ENCODE measurements at places on chromosomes 3 and 15.

- DNase-seq = no peak
These were observed 98.3 kb downstream of the THRB start for GRCh38 chr3:24396338-24396737.

GRCh38 chr3:55283441-55283925 lies 203.6 kb downstream of the WNT5A start:
- no peak for DNase-seq

- no peak for DNase-seq
These were observed 408.8 kb upstream of the C2CD4B start for GRCh38 chr15:62573876-62574275.

DNA sequence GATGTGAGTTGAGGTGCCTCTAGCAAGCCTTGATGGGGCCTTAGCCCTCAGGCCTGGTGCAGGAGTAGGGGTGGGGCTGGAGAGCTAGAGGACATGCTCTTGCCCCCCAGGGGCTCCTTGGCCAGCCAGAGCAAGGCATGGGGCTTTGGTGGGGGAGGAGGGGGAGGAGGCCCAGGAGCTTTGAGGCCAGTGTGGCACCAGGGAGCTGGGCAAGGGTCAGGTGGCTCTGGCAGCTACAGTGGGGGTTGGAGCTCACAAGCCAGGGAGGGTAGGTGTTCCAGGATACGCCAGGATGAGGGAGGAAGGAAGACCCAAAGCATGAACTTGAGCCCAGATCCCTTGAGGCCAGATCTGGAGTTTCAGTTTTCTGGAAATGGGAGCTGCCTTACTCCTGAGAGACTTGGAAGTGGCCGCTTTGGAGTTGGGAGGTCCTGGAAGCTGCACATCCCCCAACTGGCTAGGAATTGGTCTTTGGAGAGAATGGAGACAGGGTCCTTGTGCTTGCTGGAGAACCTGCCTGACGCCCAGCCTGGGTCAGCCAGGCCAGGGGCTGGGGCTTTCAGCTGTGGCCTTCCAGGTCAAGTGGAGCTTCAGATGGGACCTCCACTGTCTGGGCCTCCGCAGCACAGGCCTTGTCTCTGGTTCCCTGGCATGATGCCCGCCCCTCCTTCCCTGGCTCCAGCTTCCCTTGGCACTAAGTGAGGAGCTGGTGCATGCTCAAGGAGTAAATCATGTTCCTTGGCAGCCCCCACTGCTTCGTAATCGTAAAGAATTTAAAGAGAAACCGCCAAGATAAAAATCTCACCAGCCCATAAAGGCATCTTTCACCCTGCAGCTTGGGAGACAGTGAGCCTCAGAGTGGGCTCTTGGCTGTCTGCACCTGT lies 8.7 kb downstream of the SEMA3F start:
- DNase-seq = no peak

DNA sequence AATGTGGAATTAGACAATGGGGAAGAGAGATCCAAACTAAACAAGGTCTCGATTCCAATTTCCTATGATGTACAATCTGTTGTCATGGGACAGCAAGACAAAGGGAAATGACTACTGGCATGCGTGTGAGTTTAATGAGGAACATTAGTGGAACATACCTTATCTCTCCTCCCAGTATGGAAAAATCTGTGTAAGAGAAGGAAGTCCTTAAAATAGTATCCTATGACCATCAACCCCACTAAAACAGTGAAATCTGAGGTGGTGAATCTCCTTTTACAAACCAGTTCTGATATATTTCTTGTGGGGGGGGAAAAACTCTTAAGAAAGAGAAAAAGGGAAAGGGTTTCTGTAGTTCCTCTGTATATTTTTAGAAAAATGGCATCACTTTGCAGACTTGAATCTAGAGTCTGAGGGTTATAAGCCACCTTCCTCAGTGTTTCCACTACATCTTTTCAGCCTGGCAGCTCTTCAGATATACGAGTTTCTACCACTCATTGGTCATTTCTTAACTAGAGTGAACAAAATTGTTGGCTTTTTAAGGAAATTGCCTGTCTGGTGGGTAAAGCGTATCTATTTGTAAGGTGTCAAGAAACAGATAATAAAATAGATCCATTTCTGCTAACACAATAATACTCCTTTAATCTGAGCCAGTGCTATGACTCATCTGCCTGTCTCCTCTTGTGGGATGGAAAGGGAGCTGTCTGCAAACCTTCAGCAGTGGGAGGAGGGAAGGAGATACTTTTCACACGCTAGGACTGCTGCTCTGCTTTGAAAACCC lies 3.0 kb upstream of the TNFAIP8L3 start:
- no peak for DNase-seq

- no peak for DNase-seq
These were observed 41.3 kb downstream of the NECTIN3 start for GRCh38 chr3:111112913-111113312.

- DNase-seq = no peak
These were observed 63.8 kb upstream of the CGNL1 start for GRCh38 chr15:57312318-57313133.

- no peak for DNase-seq
These were observed 14.5 kb downstream of the TERB2 start for GRCh38 chr15:44971036-44971435.

DNA sequence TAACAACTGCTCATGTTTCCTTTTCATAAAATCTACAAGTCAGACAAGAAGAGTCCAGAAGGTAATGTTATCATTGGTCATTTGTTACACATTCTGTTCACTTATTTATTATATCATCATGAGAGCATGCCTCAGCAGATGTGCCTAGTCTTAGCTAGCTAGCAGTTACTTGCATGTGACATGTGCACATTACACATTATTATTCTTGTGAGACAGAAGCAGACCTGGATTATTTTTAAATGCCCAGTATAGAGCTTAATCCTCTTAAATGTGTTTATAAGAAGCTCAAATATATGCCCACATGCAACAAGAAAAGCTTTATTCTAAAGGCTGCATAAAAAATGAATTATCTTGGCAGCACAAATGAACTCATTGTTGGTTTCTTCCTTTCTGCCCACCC lies 12.6 kb downstream of the YEATS2 start:
- DNase-seq = no peak

DNA sequence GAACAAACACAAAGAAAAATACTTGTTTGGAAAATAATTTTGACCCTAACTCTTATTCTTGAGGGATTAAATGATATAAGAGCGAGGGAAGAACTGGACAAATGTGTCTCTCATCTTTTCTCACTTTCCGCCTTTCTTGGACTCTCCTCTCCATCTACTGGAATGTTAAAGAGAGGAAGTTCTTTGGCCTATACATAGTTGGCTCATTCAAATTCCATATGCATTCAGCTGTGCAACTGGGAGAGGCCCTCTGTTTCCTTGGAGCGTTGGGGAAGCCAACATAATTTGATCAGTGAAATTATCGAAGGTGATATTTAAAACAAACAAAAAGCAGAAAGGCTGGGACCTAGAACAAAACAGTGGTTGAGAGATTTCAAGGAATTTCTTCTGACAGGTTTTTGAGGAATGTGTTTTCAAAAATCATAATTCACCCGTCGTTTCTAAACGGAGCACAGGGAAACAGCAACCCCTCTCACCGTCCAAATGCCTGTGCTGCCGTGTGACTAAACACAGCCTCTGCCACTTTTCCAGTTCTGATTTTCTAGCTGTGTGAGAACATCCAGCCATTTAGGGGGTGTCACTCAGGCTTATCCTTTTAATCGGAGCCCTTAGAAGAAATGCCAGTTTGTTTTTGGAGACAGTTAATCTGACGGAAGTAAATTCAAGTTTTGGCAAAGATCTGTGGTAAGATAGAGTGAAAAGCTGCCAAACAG lies 489.9 kb downstream of the SOX2 start:
- DNase-seq = no peak

DNA sequence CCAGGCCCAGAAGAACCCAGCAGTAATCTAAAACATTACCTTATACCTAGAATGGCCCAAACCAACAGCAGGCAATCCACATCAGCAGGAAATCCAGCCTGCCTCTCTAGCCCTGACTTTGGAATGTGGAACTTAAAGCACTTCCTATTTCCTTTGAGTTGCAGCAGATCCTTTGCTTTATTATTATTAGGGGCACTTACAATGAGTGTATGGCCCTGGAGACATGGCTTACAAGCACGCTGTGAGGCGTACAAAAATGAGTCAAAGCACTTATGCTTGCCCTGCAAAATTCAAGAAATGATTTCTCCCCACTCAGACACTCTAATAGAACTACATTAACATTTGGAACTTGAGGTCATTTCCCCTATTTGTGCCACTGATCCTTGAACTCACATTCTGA lies 9.5 kb upstream of the KNSTRN start:
- DNase-seq = no peak

DNA sequence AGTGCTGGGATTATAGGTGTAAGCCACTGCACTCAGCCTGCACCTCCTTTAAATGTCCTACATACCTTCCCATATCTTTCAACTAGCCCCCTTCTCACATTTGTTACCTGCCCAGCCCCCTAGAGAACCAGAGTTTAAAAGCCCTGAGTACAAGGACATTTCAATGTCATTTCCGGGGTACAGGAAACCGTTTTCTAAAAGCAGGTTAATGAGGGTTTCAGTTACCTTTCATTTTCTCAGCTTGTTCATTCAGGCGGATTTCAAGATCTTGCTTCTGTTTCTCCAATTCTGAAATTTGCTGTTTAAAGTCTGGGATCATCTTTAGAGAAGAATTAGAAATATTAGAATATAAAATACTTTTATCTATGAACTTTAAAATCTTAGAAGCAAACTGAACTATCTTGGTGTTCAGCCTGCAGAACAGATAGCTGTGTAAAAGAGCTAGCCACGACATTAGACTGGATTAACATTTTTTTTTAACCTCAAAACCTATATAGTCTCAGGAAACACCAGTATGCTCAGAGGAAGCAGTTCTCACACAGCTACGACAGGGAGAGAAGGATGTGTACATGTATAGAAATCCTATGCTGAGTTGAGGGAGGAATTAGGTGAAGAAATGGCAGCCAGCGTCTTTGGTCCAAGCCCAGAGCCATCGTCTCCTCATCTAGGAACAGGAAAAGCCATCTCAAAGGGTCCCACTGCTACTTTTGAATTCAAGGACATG lies 29.9 kb upstream of the GNB5 start:
- DNase-seq = no peak

GRCh38 chr3:139423232-139423631 lies 33.8 kb upstream of the COPB2 start:
- DNase-seq = no peak

DNA sequence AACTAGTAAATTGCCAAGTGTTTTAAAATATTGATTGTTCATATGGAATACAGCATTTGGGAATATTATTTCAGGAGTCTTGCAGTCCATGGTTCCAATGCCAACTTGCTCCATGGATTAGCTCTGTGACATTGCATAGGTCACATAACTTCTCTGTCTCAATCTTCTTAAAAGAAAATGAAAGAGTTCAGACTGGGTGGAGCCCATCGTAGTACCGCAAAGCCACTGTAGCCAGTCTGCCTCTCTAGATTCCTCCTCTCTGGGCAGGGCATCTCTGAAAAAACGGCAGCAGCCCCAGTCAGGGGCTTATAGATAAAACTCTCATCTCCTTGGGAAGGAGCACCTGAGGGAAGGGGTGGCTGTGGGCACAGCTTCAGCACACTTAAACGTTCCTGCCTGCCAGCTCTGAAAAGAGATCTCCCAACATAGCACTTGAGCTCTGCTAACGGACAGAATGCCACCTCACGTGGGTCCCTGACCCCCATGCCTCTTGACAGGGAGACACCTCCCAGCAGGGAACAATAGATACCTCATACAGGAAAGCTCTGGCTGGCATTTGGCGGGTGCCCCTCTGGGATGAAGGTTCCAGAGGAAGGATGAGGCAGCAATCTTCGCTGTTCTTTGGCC lies 168.8 kb upstream of the CNTN4 start:
- no peak for DNase-seq

DNA sequence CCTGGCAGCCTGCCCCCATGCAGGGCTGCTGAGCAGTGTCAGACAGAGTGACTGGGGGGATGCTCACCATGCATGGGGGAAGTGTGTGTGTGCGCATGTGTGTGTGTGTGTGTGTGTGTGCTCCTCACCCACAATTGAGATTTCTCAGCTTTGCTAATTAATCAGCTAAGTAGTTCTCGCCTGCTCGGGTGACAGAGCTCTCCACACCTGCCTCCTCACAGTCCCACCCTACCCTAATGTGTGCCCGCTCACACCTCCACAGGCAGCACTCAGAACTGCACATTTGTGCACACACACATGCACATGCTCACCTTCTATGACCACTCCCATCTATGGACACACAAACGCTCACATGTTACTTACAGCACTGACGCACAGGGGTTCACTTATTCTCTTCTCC lies 37.3 kb downstream of the CACNA2D2 start:
- no peak for DNase-seq

- no peak for DNase-seq
These were observed 287.9 kb upstream of the SEMA6D start for GRCh38 chr15:47429376-47429775.

- no peak for DNase-seq
These were observed 70.5 kb upstream of the TSEN2 start for GRCh38 chr3:12413721-12414255.

DNA sequence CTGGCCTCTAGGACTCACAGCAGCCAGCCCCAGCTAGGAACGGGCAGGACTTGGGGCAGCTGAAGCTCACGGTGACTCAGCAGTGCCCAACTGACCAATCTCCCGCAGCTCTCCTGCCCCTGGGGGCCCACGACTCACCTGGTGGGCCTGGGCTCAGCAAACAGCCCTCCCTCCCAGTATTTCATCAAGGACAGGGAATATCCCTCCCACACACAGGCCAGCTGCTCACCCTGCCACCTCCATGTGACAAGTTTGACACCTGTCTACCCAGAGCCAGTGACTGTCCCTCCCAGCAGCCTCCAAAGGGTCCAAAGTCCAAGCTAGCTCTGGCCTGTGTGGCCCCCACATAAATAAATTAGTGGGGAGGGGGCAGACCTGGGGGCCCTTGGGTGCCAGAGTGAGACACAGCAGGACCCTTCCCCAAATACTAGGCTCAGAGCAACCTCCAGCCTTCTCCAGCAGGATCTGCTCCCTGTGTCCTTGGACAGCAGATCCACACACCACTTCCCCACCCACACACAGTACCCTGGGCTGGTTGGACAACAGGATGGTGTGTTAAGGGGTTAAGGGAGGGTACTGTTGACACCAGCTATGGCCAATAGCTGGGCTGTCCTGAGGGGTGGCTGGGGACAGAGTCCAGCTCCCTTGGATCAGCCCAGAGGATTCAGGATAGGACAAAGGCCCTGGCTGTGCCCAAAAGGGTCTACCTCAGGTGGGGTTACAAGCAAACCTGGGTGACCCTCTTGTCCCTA lies 4.3 kb downstream of the GNAT1 start:
- no peak for DNase-seq

- DNase-seq = no peak
These were observed 925.9 kb downstream of the IGSF11 start for GRCh38 chr3:118108769-118109168.
